ENCODE measurements at places on chromosomes 16 and 17.

GRCh38 chr16:23283571-23283970 is 18.5 kb upstream of the SCNN1B start:
- no peak for DNase-seq

DNA sequence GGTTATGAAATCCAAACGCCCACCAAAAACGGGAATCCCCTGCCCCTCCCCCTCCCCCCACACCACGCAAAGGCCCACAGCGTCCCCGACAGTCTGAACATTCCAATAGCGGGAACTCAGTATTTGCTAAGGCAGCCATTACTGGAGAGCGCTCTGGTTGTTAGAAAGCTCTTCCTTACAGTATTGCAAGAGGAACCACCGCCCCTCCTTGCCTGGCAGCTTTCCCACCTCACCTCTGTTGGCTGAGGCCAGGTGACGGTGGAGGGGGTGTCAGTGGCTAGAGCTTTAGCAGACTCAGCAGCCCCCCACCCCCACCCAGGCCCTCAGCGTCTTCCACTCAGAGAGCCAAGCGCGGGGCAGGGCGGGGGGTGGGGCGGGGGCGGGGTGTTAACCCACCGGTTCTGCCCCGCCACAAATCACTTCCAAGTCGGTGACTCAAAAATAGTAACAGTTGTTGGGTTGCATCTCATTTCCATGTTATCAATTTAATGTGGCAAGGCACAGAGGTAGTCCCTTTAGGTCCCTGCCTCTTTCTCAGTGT is 2.2 kb upstream of the PLEKHH3 start:
- DNase-seq: peak; percentile 55

DNA sequence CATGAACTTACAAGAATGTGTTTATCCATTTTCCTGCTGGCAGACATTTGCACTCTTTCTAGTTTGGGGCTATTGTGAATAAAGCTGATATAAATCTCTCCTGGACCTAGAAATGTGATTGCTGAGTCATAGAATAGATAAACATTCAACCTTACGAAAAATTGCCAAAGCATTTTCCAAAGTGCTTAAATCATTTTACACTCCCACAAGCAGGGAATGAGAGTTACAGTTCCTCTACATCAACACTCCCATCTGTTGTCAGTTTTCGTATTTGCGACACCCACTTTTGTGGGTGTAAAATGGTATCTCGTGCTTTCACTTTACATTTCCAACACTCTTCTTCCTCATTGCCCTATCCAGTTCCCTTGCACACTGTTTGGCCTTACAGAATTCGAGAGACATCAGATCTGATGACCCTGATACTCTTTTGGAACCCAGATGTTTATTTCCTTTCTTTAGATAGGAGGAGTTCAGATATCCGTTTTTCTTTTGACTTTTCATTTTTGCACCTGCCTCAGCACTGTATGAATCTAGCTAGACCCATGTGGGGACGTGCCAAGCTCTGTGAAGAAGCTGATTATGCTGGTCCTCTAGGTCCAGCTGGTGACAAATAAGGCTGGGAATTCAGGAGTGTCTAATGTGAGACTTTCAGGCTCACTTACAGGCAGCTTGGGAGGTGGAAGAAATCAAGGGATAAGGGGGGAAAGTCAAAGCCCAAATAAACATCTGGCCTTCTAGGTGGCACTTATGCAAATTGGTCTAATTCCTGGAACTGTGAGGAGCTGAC is 14.0 kb downstream of the SOX9 start:
- DNase-seq: peak; percentile 54

GRCh38 chr16:1133810-1134520 is 18.9 kb upstream of the CACNA1H start:
- no peak for DNase-seq

DNA sequence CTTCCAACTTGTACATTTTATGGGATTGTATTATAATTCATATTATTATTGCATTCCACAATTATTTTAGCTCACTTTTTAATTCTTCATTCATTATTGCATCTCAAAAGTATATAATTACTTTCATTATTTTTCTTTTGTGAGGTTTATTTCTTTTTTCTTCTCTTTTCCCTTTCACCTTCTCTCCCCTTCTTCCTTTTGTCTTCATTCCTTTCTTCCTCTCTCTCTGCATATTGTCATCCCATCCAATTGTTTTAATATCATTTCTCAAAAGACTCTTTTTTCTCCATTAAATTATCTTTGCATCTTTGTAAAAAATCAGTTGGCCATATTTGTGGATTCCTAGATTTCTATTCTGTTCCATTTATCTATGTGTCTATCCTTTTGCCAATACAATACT is 17.3 kb downstream of the DYNLL2 start:
- DNase-seq: no peak

DNA sequence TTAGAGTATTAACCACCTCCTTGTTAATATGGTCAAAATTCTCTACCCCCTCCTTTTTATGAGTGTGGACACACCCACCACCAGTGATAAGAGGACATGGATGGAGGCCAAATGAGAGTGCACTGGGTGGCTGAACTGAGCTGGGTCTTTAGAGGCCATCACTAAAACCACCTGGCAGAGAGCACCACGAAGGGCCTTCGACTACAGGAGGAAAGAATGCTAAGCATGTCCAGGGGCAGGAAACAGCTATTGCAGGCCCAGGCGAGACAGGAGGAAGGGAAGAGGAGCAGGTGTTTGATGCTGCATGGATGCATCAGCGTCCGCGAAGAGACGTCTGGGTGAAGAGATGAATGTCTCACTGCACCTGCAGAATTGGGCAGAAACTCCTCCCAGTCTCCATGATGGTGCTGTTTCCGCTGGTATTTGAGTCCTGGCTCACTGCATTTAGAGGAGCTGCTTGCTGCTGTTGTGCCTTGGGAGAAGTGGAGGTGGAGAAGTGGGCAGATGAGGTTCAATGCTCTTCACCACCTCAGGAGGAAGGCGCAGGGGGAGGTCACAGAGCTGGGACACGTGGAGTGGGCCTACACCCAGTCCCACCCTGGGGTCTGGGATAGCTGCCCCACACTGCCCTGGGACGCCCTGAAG is 33.2 kb downstream of the SPHK1 start:
- no peak for DNase-seq

- no peak for DNase-seq
Measured at GRCh38 chr17:77361986-77362620, 221.3 kb downstream of the SEC14L1 start.

- no peak for DNase-seq
Measured at GRCh38 chr16:4733747-4734062, 366 bp downstream of the ANKS3 start.

DNA sequence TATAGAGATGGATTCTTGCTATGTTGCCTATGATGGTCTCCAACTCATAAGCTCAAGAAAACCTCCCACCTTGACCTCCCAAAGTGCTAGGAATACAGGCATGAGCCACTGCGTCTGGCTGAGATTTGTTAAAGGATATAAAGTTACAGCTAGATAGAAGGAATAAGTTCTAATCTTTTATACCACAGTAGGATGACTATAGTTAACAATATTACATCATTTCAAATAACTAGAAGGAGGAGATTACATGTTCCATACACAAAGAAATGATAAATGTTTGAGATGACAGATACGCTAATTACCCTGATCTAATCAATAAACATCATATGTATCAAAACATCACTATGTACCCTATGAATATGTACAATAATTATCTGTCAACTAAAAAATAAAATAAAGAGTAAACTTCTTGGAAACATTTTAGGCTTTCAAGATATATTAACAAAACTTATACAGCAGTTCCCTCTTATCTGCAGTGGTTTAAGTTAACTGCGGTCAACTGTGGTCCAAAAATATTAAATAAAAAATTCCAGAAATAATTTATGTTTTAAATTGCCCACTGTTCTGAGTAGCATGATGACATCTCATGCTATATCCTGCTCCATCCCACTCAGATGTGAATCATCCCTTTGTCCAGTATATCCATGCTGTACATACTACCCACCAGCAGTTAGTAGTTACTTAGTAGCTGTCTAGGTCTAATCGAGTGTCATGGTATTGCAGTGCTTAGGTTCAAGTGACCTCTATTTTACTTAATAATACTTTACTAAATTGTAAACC is 129.2 kb upstream of the NACA2 start:
- DNase-seq: peak; percentile 4

DNA sequence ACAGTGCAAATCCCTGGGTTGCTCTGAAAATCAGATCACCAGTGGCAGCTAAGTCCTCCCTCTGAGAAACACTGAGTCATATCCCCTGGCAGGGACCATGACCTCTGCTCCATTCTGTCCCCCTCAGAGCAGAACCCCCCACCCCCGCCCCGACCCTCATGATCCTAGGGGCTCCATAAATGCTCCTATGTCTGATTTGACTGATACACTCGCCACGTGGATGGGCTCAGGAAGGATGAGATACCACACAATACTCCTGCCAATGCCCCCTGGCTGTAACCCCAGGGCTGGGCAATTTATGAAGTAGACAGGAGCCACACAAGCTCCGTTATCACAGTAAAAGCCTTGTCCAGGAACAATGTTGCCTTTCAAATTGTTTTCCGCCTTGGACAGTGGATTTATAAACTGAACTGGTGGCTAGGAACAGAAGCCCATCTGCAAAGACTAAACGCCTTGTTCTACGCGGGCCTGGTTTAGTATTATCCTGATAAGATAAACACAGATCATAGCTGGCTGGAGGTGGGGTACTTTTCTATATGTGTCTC is 394.8 kb downstream of the SLC39A11 start:
- no peak for DNase-seq

DNA sequence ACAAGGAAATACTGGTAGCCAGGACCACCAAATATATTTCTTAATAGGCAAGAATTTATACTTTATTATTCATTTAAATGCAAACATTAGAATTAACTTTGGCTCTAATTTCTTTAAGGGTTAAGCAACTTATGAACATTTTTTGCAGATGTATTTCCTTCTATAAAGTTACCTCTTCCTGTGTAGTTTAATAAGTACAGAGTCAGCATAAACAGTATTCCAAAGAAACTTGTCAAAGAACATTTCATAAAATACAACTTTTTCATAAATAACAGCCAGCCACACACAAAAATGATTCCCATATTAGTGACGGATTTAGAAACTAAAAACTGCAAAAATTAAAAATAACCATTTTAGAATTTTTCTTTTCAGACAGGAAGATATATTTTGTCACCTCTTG is 723.2 kb downstream of the KCNJ2 start:
- DNase-seq: no peak

- peak; percentile 38 for DNase-seq
Measured at GRCh38 chr17:6713130-6713917, at the start of gene SLC13A5. Gene SLC13A5 (minus strand): TSS chr17:6713369. CDS start chr17:6713333, 36 bp downstream.

GRCh38 chr16:71542377-71542776 is 16.2 kb downstream of the CHST4 start:
- DNase-seq: peak; percentile 23

GRCh38 chr16:74033441-74033995 is 263.1 kb upstream of the PSMD7 start:
- no peak for DNase-seq

DNA sequence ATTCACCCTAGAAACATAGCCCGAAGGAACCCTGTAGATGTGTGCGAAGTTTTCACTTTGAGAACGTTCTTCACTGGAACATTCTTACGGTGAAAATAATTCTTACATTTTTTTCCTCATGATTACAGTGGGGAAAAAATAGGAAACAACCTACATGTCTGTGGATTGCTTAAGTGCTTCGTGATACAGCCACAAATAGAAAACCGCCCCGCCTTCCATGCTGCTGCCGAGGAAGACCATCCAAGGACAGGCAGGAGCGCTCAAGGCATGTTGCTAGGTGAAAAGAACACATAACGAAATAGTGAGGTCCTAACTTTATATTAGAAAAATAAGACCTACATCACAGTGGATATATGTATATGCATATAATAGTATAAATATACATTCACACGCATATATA is 78.8 kb downstream of the BMERB1 start:
- DNase-seq: no peak

DNA sequence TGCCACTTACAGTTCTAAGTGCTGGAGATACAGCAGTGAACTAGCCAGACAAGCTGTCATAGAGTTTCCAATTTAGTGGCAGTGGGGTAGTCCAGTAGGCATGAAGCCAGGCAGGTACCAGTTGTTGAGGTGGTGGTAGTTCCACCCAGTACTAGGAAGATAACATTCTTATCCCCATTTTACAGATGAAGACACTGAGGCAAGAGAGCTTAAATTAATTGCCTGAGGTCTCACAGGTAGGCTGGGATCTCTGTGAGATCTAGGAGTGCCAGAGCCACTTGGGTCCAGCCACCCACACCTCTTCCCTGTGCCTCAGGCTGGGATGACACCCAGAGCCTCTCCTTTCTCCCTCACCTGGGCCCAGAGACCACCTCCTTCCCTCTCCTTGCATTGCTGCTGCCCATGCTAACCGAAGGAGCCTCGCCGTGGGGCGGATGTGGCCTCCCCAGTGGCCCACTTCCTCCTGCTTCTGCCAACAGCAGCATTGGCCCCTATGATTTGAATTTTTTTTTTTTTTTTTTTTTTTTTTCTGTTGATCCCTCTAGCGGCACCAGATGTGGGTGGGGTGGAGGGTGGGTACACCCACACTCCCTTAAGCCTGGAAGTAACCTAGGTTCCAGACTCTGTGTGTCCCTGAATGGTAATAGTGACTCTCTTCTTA is 114.0 kb downstream of the PRKCB start:
- no peak for DNase-seq

- DNase-seq: no peak
Measured at GRCh38 chr16:52611817-52612673, 65.1 kb upstream of the TOX3 start.

DNA sequence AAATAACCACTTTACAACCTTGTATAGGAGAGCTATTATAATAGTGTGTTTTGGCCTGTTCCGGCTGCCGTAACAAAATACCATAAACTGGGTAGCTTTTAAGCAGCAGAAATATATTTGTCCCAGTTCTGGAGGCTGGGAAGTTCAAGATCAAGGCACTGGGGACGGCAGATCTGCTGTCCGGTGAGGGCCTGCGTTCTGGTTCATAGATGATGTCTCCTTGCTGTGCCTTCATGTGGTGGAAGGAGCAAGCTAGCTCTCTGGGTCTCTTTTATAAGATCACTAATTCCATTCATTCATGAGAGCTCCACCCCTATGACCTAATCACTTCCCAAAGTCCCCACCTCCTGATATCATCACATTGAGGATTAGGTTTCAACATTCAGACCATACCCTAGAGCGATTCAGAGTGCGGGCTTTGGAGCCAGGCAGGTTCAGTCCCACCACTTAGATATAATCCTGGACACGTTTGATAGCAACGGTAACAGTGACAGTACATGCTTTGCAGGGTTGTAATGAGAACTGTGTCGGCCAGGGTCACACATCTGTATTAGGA is 76.2 kb upstream of the ZFHX3 start:
- DNase-seq: peak; percentile 25

- DNase-seq: no peak
Measured at GRCh38 chr16:88499836-88500251, 46.8 kb downstream of the ZFPM1 start.

All from fibroblast of pulmonary artery (primary cell).